ENCODE measurements at places on chromosomes 11 and 22. TPM values are rescaled to one million over a fixed set of nuclear protein-coding genes. Genes with fewer than 3 reads are reported as not detected.

Gene CARD10
- total RNA-seq = 3.6 TPM

Gene ATG2A
- total RNA-seq = 10.9 TPM

Gene SCARF2
- total RNA-seq = 21.5 TPM

Gene DSCAML1
- total RNA-seq = under 0.01 TPM

Gene SMCO4
- total RNA-seq = 10.4 TPM

Gene CFAP300
- total RNA-seq = 9.4 TPM

Gene SMIM38
- total RNA-seq = 0.85 TPM

Gene RAG2
- total RNA-seq = not detected

Gene HEPHL1
- not detected for total RNA-seq

Gene GP1BB
- 0.77 TPM for total RNA-seq

Gene ZBTB44
- total RNA-seq = 45.7 TPM

Gene VPREB3
- not detected for total RNA-seq

Gene TSGA10IP
- not detected for total RNA-seq

Gene TEX12
- not detected for total RNA-seq

Gene GLB1L2
- 0.28 TPM for total RNA-seq

Gene TRIM49
- not detected for total RNA-seq

Gene PHOX2A
- total RNA-seq = not detected

Gene MS4A4A
- total RNA-seq = not detected

Gene TMEM41B
- 71.9 TPM for total RNA-seq

Gene CASP4
- 176 TPM for total RNA-seq

Gene CCDC15
- total RNA-seq = 3.6 TPM

Gene THRSP
- not detected for total RNA-seq

Gene PKP3
- 2.1 TPM for total RNA-seq

Gene PLAAT5
- total RNA-seq = not detected

Gene IGF2
- 1.7 TPM for total RNA-seq

Gene UBASH3B
- 22.6 TPM for total RNA-seq

Gene FBLN1
- 6.7 TPM for total RNA-seq
